ENCODE measurements at places on chromosomes 11 and 22.

GRCh38 chr11:15565880-15566279, 451.2 kb downstream of the INSC start:
- DNase-seq: no peak

GRCh38 chr11:112525844-112526590, 265.4 kb upstream of the PLET1 start:
- no peak for DNase-seq

GRCh38 chr11:85685125-85685819, 723 bp downstream of the CCDC89 start:
- no peak for DNase-seq

DNA sequence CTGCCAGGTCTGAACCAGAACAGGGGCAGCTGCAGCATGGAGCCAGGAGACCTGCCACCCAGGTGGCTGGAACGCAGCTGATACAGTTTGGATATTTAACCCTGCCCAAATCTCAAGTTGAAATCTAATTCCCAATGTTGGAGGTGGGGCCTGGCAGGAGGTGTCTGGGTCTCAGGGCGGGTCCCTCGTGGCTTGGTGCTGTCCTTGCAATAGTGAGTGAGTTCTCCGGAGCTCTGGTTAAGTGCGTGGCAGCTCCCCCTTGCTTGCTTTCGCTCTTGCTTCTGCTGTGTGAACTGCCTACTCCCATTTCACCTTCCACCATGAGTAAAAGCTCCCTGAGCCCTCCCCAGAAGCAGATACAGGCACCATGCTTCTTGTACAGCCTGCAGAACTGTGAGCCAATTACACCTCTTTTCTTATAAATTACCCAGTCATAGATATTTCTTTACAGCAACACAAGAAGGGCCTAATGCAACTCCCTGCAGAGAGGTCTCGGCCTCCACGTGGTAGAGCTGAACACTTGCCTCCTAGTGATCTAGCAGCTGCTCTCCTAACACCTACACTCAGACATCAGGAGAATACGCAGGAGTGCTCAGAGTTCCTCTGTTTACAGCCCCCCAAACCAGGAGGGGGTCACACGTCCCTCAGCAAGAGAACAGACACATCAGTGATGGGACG, 203.7 kb downstream of the CTTN start:
- DNase-seq: no peak

GRCh38 chr11:131663405-131664200, 293.2 kb downstream of the NTM start:
- no peak for DNase-seq

DNA sequence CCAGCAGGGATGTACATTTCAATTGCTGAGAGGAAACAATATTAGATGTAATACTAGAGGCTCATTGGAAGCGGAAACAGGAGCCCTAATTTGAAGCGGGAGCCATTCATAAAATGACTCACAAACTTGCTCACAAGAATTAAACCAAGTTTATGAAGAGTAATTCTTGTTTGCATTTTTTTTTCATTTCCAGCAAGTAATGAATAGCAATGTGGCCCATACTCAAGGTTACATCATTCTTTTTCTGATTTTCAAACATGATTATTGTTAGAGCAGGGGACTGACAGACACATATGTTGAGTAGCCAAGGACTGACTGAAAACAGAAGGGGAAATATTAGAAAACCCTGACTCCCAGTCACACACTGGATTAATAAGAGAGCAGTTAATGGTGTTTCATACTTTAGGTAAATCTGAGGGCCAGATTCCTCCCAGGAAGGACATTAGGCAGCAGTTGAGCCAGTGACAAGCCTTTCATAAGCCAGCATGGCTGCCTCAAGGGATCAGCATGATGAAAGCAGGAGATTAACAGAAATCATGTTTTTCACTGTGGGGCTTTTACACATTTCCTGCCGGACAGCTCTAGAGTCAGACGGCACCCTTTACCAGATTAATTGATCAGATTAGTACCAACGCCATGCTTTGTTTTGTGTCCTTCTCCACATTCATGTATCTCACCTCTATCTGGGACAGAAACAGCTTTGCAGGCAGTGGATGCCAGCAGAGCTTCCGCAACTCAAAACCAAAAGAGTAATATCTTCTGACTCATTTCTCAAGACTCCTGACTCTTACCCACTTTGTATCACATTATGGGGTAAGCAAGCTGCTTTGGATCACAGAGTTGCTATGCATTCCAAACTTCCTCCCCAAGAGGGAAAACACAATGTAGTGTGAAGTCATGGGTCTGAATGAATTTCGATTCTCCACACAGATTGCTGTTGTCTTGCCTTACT, 831.6 kb downstream of the KCNA4 start:
- no peak for DNase-seq

DNA sequence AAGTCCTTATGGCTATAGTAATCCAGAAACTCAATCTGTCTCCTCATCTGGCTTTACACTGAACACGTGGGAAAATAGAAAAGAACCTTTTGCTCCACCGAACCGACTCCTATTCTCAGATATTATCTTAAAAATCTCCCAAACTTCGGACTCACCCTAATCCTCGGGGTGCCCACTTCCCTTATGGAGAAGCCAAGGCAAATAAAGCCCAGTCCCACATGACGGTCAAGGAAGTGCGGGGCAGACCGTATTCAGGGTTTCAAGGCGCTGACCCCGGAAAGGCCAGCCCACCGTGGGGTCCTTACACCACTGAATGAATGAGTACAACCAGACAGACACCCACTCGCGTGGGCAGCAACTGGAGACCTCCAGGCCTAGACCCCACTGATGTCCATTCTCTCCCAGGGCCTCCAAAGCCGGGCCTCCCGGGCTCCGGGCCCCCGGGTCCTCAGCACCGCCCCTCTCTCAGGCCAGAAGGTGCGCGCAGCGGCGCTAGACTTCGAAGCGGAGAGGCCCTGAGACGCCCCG, 489 bp downstream of the NUP98 start:
- DNase-seq: no peak

- DNase-seq: no peak
Measured at GRCh38 chr11:5737091-5737490, 843 bp downstream of the OR56B1 start.

DNA sequence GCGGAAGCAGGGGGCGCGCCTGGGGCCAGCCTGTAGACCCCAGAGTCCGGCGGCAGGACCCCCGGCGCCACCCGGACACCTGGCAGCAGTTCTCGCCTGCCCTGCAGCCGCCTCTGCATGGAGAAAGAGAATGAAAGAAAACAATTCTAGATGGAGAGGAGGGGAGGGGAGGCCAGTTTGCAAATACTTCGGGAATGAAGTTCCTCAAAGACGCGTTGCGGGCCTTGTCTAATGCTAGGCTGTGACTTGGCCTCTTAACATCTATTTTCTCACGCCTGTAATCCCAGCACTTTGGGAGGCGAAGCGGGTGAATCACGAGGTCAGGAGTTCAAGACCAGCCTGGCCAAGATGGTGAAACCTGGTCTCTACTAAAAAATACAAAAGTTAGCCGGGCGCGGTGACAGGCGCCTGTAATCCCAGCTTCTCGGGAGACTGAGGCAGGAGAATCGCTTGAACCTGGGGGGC, 2.1 kb upstream of the BARX2 start:
- no peak for DNase-seq

- DNase-seq: no peak
Measured at GRCh38 chr11:64894812-64895452, 16.5 kb upstream of the EHD1 start.
